ENCODE measurements at places on chromosomes 16 and 17.

- peak overlapping the region; percentile 72 for H3K27ac ChIP-seq
- peaks cover 14% of the 10 kb centered on the region for H3K4me1 ChIP-seq
- no peaks in the 10 kb centered on the region for H3K36me3 ChIP-seq
- H3K27me3 ChIP-seq = no peaks in the 10 kb centered on the region
- no peak overlapping the region for H3K4me3 ChIP-seq
- no peak for DNase-seq
These were observed 5.1 kb downstream of the PHAF1 start for GRCh38 chr16:67114793-67115192.

- DNase-seq = no peak
- H3K27ac ChIP-seq = no peak overlapping the region
- H3K27me3 ChIP-seq = no peaks in the 10 kb centered on the region
- peaks cover 5% of the 10 kb centered on the region for H3K36me3 ChIP-seq
These were observed 89.9 kb downstream of the ABR start for GRCh38 chr17:1089915-1090314.

DNA sequence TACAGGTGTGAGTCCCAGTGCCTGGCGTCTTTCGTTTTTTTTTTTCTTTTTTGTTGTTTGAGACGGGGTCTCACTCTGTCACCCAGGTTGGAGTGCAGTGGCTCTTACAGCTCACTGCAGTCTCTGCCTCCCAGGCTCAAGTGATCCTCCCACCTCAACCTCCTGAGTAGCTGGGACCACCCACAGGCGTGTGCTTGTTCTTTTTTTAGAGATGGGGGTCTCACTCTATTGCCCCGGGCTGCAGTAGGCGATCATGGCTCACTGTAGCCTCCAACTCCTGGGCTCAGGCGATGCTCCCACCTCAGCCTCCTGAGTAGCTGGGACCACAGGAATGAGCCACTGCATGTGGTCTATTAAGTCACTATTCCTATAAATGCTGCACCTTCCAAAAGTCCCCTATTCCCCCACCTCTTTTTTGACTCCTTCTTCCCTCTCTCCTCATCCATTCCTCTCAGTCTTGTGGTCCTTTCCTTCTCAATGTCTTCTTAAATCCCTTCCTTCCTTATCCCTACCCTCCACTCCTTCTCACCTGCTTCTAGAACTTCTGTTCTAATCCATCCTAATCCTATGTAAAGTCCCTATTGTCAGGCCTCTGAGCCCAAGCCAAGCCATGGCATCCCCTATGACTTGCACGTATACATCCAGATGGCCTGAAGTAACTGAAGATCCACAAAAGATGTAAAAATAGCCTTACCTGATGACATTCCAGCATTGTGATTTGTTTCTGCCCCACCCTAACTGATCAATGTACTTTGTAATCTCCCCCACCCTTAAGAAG is 9.2 kb downstream of the GGA3 start:
- H3K4me1 ChIP-seq = no peaks in the 10 kb centered on the region
- no peaks in the 10 kb centered on the region for H3K36me3 ChIP-seq
- no peak overlapping the region for H3K27ac ChIP-seq
- no peak for DNase-seq

GRCh38 chr17:80110447-80110812 is 9.0 kb downstream of the GAA start:
- H3K4me1 ChIP-seq = no peaks in the 10 kb centered on the region
- no peak overlapping the region for H3K27ac ChIP-seq
- H3K27me3 ChIP-seq = no peaks in the 10 kb centered on the region
- H3K4me3 ChIP-seq = no peak overlapping the region

DNA sequence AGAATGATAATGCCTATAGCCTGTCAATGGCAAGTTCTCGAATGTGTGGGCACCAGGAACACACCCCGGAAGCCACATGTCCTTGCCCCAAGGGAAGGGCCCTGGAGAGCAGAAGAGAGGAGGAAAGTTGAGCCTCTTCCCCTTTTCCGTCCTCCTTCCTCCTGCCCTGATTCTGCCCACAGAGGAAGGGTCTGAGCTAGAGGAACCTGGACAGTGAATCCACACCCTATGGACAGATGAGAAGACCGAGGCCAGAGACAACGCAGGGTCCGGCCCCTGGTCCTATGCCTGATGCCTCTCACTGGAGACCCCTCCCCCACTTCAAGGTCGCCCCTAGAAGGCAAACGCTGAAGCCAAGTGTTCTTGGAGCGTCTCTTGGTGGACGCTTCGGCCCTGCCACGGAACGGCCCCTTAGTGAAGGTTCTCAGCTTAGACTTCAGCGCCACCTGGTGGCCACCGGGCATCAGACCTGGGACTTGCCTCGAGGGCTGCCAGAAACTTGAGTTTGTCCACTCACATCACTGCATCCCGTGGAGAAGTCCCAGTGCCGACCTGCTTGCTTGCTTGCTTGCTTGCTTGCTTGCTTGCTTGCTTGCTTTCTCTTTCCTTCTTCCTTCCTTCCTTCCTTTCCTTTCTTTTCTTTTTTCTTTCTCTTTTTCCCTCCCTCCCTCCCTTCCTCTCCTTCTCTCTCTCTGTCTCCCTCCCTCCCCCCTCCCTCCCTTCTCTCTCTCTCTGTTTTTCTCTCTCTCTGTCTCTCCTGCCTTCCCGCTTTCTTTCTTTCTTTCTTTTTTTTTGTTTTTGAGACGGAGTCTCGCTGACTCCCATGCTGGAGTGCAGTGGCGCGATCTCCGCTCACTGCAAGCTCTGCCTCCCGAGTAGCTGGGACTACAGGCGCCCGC is 20.6 kb upstream of the SPNS3 start:
- H3K4me3 ChIP-seq = no peak overlapping the region
- DNase-seq = peak; percentile 89
- no peaks in the 10 kb centered on the region for H3K36me3 ChIP-seq
- H3K27me3 ChIP-seq = no peaks in the 10 kb centered on the region
- H3K4me1 ChIP-seq = no peaks in the 10 kb centered on the region

- H3K4me3 ChIP-seq = no peak overlapping the region
- H3K4me1 ChIP-seq = no peaks in the 10 kb centered on the region
- no peak overlapping the region for H3K27ac ChIP-seq
- no peaks in the 10 kb centered on the region for H3K27me3 ChIP-seq
These were observed 426.7 kb upstream of the MAF start for GRCh38 chr16:80027007-80027965.

All from fibroblast of lung (primary cell).